MCF 10A (cell line): ENCODE measurements at places on chromosomes 4 and X. TPM values are rescaled to one million over a fixed set of nuclear protein-coding genes. Genes with fewer than 3 reads are reported as not detected.

DNA sequence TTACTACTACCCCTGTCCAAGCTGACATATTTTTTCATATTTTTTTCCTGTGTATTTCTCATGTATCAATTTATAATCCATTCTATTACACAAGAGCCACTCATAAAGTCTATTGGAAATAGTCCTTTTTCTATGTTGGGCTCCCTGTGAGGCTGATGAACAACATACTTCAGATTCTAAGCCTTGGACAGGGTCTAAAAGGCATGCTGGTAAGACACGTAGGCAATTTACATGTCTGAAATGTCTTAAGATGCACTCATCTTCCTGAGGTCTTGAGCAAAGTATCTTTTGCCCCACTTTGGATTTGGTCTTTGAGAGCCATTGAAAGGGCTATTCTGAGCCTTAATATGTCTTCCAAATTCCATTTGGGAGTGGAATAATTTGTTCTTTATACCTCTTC is 31.8 kb downstream of the OCIAD1 start:
- DNase-seq = no peak

DNA sequence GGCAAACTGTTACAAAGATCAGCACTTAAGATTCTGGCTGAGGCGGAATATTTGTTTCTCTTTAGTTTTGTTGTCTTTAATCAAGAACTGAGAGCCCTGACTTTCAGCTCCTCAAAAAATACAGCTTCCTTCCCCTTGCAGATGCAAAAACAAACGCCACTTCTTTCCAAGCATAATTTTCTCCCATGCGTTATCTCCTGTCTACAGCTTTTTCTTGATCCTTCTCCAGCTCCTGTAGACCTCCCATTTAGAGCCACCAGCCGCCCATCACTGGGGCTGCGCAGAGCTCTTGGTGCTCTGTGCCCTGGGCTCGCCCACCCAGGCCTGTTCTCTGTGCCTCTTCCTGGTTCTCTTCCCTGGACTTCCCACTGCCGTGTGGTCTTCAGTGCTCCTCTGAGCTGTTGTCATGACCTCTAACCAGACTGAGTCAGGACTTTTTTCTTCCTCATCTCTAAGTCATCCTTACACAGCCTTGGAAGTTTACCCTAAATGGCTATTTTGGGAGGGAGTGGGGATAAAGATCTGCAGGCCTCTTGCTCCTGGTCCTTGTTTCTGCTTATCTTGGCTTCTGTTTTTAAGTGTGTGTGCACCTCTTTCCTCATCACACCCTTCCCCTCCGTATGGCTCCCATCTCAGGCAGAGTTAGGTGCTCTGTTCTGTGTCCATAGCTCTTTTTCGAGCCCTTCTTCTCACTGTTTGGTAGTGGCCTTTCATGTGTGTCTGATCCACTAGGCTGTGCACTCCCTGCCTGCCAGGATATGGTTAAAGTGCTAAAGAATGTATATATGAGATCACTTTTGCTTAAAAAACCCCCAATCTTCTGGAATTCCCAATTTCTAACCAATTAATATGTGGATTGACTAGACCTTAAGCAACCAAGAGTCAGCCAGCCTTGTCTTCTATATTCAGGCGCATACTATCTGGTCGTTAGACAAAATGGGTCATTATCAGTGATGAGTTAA is 122.5 kb downstream of the PTTG2 start:
- DNase-seq = no peak

DNA sequence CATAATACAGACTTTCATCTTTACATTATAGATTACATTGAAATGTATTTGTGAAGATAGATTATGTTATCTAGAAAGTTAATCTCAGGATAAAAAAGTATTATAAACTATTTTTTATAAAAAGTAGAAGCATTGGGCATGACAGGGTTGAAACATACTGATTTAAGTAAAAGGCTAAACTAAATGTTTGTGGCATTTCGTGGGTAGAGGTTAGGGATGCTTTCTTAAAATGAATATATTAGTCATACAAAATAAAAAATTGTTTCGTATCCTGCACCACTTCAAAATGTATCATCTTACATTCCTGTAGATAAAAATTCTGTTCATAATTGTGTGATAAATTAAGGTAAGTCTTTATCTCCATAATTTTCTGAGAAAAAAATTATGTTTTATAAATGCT is 603.6 kb downstream of the SPRY1 start:
- DNase-seq = no peak

DNA sequence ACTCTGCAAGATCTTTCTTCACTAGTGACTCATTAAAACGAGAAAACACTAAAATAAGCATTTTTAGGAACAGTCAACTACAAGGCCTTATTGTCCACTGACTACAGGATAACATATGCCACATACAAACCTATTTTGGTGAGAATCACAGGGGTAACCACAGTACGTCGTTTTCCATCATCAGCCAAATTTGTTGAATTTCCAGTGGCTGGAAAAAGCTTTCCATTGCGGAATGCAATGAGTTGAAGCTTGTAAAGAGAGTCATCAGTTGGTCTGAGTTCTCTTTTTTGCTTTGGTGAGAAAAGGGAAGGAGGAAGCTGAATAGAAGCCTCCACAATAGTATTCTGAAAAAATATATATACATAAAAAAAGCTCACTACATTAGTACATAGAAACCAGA is 102.4 kb downstream of the ADGRA3 start:
- no peak for DNase-seq

GRCh38 chr4:114734594-114734993 is 136.0 kb downstream of the UGT8 start:
- DNase-seq = no peak

GRCh38 chr4:76078033-76078613 is 3.6 kb downstream of the ART3 start:
- DNase-seq = no peak

DNA sequence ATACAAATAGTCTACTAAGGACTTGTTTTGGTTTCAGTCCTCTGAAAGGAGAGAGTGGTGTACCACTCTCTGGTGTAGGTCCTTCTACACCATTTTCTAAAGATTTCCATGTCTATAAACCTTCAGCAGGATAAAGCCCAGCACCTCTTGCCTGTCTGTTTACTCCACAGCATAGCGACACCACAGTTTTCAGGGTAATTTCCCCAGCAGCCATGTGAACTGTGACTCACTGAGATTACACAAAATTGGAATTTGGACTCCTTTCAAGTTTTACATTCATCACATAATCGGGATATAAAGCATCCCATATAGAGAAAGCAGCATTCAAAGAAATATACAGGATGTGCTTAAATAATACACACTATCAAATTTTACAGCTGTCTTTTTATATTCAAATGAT is 229.6 kb downstream of the PRDM5 start:
- peak; percentile 92 for DNase-seq

- DNase-seq = no peak
Measured at GRCh38 chr4:150625033-150625432, 43.1 kb downstream of the MAB21L2 start.

DNA sequence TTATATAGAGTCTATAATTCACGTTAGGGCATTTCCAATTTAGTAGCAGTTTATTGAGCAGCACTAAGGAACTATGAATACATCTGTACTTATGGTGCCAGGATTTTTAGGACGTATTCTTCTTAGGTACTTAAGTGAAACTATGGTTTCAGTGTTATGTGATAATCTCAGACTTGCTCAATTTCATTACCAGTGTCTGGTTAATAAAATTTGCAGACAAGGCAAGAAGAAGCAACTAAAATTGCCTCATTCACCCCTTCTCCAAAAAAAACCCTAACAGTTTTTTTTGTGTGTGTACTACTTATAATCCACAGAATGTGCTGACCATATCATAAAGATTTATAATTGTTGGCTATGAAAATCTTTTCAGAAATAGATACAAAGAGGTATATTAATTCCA is 6.0 kb upstream of the CXCL10 start:
- DNase-seq = no peak

DNA sequence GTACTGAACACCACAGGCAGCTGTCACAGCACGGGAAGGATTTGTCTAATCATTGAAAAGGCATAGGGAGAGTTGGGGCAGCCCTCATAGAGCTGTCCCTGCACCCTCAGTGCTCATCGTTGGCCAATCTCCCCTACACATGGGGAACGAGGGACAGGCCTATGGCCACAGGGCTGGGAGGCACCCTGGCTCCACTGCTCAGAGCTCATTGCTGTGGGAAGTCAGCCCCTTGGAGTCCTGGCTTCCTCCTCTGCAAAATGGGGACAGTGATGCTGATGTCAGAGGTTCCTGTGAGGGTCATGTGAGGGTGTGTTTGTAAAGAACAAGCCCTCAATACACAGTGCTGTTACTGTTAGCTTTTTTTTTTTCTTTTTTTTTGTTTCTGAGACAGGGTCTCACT is 19.3 kb upstream of the HTRA3 start:
- DNase-seq = no peak

USP17L5 gene
- not detected in 2 replicates for total RNA-seq

CYLC1 gene
- total RNA-seq = not detected in 2 replicates

SSX1 gene
- not detected in 2 replicates for total RNA-seq
